IMR-90 (cell line): ENCODE measurements at places on chromosomes 6 and 20.

GRCh38 chr6:1202201-1202600 lies 109.7 kb upstream of the FOXQ1 start:
- no peak for DNase-seq

DNA sequence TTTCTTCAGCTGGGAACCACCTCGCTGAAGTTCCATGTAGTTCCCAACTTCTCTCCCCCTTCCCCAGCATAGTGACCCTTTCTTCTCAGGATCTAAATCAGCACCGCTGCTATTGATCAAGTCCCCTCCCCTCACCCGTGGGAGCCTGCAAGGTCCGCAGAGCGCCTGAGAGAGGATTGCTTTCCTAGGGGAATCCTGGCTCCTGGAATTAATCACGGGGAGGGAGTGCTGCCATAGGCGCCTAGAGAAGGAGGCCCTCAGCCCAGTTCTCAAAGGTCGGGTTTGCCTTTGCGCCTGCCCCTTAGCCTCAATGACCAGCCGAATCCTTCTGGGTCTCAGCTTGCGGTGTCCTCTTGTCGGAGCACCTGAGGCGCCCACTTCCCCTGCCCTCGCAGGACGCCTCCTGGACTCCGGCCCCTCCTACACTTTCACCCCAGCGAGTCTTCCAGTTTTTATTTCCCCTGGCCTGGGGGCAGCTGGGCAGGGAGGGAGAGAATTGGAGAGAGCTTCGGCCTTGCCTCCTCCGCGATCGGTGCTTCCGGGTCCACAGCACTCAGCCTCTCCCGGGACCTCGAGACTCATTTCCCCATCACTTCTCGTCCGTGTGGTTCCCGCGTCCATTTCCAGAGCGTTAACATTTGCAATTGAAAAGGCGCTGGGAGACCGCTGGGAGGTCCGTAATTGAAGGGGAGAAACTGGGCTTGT lies 3.1 kb upstream of the NKX2-2 start:
- no peak for DNase-seq

DNA sequence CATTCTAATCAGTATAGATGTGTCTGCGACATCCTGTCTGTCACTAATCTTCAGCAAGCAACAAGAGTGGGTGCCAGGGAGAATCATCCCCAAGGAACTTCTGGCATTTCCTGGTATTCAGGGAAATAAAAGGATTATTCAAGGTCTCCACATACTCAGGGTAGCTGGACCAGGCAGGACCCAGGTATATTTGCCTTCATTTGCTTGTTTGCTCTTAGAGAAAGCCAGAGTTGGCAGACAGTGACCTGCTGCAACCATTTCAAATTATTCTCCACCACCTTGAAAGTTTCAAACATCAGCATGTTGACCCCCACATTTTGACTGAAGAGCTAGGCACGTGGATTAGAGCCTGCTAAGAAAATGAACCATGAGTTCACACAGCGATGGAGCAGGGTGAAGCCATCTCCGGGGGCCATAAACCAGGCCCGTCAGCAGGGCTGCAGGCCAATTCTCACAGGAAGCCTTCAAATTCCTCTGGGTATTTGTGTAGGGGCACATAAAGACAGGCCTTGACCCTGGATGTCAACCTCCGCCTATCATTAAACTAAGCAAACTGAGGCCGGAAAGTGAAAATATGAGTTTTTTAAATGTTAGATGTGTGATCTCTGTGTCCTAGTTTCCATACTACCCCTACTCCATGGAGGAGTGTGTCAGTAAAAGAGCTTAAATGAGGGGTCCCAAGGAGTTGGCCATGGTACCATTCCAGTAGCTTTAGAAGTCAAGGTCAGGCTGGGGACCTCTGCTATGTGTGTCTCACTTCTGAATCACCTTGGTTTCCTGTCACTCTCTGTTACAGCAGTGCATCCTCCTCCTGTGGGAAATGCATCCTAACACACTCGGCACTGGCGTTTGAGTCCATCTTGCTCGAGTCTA lies 32.9 kb downstream of the TRAM2 start:
- peak; percentile 55 for DNase-seq

GRCh38 chr20:50820515-50821256 lies 25.8 kb downstream of the BCAS4 start:
- DNase-seq, result no peak

GRCh38 chr20:37992802-37993409 lies 40.4 kb downstream of the TTI1 start:
- DNase-seq, result peak; percentile 78

DNA sequence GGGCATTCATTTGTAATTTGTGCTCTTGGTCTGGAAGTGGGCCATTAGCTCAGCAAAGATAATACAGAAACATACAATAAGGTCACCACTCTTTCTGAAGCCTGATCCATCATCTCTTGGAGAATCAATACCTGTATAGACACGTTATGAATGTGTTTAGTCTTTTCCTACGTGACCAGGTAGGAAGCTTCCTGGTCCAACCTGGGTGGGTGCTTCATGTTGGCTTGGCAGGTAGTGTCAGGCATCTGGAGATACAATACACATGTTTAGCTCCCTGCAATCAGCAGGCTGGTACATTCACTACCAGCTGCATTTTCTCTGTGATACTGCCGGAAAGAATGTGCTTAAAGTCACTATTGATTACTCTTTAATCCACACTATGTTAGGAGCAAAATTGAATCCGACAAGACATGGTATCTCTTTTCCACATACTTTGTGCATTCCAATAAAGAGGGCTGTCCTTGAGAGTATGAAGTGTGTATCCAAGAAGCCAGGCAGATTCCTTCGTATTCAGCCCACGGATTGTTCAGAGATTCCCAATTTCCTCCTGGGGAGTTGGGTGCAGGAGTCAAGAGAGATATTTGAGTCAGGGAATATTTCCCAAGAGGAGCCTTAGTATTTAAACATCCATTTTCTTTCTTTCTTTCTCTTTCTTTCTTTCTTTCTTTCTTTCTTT lies 49.9 kb upstream of the RANBP9 start:
- peak; percentile 25 for DNase-seq

GRCh38 chr6:80105972-80106417 lies 476 bp upstream of the BCKDHB start:
- no peak for DNase-seq

DNA sequence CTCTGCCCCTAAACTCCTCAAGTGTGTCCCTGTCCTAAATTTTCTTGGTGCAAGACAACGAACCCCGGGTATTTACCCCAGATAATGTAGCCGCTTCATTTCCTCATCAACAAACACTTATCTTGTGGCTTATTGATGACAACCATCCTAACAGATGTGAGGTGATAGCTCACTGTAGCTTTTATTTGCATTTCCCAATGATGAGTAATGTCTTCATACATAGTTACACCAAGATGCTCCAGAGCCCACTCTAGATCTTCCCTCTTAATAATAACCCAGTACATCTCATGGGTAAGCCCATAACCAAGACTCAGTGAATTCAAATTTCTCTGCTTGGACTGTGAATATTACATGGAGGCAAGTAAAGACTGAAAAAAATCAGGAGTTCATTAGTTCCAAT lies 48.2 kb upstream of the BEND6 start:
- peak; percentile 68 for DNase-seq

- no peak for DNase-seq
Measured at GRCh38 chr6:117956386-117956785, 49.3 kb downstream of the SLC35F1 start.

- DNase-seq, result peak; percentile 95
Measured at GRCh38 chr20:56788041-56788670, 159.1 kb downstream of the TFAP2C start.

GRCh38 chr6:170280689-170281045 lies 10.2 kb downstream of the DLL1 start:
- DNase-seq, result no peak
